ENCODE measurements at places on chromosomes 7 and 10.
A peak's percentile ranks its signal among the peaks of the same experiment; 100 is the strongest.

DNA sequence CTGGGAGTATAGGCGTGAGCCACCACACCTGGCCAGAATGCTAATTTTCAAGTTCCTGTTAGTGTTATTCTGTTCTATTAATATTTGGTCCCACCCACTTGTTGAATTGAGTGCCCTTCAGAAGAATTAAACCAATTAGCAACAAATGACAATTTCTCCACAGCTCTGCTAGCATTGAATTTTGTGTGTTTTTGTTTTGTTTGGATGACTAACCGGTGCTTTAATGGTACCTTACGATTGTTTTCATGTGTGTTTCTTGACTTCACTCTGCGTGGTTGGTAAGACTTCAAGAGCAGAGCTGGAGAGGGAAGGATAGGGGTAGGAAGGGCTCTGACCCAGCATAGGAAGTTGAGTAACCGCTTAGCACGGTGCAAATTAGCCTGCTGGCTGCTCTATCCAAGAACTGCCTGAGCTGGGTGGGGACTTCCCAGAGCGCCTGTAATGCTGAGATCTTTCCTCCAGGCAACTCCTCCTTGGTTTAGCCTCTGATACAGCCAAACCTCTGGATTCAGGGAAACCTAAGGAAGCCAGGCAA is 4.6 kb downstream of the ARPC1B start:
- DNase-seq, result peak; percentile 88

DNA sequence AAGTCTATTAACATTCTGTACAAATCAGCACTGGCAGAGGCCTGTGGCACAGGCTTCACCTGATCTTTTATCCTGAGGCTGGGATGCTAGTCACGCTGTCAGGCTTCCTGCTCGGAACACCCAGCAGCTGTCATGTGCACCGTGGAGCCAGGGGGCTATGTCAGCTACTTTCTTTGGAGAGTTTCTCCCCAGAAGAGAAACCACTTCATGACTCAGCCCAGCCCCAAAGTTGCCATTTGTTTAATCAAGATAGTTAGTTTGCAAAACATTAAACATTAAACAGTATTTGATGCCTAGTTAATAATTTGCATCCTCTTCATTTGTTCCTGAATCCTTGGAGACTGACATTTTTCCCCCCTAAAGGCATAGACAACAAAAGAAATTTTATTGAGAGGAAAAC is at the start of gene HABP2:
Gene HABP2, plus strand, starts transcription at position 353 of the 400 bp plus-strand sequence. CDS start 69 bp downstream, outside the sequence.
- no peak for DNase-seq

DNA sequence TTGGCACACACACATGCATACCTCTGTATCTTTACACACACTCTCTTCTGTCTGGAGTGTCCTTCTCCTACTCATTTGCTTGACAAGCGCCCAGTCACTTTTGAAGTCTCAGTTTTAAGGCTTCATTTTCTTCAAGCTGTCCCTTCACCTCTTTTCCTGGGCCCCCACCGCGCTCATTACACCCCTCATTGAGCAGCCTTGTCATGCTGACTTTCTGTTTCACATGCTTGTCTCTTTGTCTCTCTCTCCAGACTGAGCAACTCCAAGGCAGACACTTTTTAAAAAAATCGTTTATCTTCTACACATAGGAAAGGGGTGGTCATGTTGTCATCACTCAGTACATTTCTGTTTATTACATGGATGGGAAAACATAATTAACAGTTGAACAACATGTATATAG is 225.2 kb upstream of the FZD1 start:
- no peak for DNase-seq

DNA sequence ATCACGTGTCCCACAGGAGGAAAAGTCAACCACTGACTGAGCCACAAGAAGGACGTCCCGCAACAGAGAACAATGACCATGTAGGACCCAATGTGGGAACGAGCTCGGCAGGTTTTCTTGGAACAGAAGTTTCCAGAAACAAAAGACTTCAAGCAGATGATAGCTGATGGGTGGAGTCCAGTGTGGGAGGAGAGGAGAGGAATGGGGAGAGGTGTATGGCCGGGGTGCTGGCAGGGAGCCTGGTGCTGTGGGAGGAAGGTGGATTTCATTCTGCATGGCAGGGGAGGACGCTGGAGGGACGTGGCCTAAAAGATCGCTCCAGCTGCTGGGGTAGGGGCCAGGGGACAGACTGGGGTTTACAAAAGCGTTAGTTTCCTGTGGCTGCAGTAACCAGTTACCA is 48.5 kb upstream of the LMTK2 start:
- DNase-seq, result no peak

DNA sequence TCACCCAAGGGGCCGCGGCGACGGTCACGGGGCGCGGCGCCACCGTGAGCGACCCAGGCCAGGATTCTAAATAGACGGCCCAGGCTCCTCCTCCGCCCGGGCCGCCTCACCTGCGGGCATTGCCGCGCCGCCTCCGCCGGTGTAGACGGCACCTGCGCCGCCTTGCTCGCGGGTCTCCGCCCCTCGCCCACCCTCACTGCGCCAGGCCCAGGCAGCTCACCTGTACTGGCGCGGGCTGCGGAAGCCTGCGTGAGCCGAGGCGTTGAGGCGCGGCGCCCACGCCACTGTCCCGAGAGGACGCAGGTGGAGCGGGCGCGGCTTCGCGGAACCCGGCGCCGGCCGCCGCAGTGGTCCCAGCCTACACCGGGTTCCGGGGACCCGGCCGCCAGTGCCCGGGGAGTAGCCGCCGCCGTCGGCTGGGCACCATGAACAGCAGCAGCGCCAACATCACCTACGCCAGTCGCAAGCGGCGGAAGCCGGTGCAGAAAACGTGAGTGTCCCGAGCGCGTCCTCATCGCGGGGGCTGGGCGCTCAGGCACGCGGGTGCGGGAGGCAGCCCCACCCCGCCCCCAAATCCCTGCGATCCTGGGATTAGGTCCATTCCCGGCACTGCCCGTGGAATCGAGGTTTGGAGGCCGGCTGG is 509 bp downstream of the AHR start:
- DNase-seq, result peak; percentile 58

- no peak for DNase-seq
Observed at GRCh38 chr7:132441935-132442334, 134.3 kb downstream of the PLXNA4 start.

- DNase-seq, result no peak
Observed at GRCh38 chr10:133024704-133025557, 62.8 kb upstream of the ADGRA1 start.

DNA sequence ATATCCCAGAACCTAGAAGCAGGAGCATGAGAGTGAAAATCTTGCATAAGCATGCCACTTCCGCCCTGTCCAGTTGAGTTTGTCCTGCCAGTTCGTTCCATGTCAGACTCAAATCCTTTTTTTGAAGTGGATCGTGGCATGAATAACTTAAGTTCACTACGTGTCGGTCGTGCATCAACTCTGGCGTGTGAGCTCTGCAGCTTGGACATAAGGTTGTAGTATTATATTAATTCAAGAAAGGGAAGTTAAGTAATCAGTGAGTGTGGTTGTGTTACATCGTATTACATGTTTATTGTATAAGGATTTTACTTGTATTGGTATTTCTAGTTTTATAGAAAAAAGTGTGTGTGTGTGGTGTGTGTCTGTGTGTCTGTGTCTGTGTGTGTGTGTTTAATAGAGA is 23.0 kb downstream of the CDC123 start:
- no peak for DNase-seq

DNA sequence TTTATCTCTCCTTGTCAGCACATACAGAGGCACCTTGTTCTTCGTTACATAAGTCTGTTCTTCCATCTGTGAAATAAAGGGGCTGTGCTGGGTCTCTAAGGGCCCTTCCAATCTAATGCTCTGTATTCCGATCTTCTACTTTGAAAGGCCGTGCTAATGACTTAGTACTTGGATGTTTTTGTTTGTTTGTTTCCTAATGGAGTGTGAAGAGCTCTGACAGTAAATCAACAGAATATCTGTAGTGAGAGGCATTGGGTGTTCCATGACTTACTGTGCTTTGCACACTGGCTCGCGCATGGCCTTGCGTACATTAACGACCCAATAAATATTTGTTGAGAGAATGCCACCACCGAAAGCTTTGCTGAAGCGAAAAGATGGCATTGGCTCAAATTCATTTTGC is 162.1 kb downstream of the CHN2 start:
- DNase-seq, result no peak

GRCh38 chr10:46264737-46265368 is 21.9 kb upstream of the ANTXRL start:
- no peak for DNase-seq

DNA sequence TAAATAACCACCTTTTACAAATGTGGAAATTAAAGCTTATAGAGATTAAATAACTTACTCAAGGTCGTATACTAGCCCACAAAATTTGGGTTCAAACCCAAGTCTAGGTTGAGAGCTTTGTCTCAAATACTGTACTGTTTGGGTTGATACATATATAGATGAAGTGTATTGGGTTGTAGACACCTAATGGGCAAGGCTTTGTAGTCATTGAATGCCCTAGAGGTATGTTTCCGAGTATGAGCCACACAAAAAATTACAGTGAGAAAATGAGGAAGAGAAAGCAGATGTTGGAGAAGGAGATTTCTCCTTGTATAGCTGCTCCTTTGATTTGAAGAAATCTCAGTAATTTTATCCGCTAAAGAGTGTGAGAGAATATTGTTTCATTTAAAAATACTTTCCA is 60.6 kb downstream of the C1GALT1 start:
- no peak for DNase-seq

- no peak for DNase-seq
Observed at GRCh38 chr7:37724732-37725131, 41.2 kb downstream of the GPR141 start.

DNA sequence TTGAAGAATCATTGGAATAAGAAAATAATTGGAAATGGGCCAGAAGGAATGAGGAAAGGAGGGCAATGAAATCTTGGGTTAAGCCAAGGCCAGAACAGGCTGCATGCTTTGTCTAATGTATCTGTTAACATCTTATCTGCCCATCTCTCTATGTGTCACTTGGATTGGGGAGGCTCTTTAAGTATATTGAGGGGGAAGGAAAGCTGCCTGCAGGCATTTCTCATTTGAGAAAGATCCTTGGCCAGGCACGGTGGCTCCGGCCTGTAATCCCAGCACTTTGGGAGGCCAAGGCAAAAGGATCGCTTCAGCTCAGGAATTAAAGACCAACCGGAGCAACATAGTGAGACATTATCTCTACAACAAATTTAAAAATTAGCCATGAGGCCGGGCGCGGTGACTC is 14.3 kb downstream of the PCBD1 start:
- no peak for DNase-seq

- no peak for DNase-seq
Observed at GRCh38 chr10:31789555-31789954, 139.1 kb downstream of the ARHGAP12 start.

GRCh38 chr10:780536-781524 is 91.4 kb upstream of the DIP2C start:
- DNase-seq, result no peak

DNA sequence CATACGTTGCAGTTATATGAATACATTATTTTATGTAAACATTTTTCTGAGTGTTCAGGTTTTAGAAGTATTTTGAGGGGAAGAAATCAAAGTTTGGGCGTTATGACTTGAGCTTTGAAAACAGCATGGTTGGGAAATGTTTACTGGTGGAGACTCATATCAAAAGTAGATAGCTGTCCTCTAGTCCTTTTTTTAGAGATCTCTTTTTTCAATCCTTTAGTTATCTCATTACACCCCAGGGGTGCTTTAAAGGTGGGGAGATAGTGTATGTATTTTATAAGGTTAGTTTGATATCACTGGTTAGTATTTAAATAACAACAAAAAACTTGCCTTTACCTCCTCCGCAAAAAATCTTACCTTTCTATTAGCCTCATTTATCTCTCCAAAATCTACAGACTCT is 2.3 kb downstream of the DMTF1 start:
- DNase-seq, result no peak

- no peak for DNase-seq
Observed at GRCh38 chr7:123657304-123657685, 1.6 kb downstream of the LMOD2 start.

GRCh38 chr10:54799506-54799905 is 1.5 kb downstream of the PCDH15 start:
- DNase-seq, result no peak

GRCh38 chr7:22653951-22654350 is 73.0 kb upstream of the IL6 start:
- no peak for DNase-seq

DNA sequence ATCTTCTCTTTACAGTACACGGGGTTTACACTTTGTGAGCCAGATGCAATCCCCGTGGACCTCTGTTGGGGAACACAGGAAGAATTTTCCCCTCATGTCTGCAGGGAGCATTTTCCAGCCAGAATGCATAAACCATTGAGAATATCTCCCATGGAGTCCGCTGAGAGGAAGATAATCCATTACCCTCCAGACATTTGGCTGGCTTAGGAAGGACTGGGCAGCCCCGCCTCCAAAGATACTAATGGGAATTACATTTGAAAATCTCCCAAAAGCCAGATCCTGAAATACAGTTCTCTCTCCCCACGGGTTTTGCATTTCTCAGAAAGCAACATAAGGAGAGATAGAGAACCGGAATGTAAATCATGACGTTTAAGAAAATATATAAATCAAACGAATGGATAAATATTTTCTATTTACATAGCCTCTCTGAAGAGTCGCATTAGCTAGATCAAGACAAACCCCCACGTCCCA is 53.5 kb downstream of the TRIL start:
- DNase-seq, result peak; percentile 45

GRCh38 chr7:52962402-52963076 is 72.9 kb upstream of the POM121L12 start:
- DNase-seq, result no peak

DNA sequence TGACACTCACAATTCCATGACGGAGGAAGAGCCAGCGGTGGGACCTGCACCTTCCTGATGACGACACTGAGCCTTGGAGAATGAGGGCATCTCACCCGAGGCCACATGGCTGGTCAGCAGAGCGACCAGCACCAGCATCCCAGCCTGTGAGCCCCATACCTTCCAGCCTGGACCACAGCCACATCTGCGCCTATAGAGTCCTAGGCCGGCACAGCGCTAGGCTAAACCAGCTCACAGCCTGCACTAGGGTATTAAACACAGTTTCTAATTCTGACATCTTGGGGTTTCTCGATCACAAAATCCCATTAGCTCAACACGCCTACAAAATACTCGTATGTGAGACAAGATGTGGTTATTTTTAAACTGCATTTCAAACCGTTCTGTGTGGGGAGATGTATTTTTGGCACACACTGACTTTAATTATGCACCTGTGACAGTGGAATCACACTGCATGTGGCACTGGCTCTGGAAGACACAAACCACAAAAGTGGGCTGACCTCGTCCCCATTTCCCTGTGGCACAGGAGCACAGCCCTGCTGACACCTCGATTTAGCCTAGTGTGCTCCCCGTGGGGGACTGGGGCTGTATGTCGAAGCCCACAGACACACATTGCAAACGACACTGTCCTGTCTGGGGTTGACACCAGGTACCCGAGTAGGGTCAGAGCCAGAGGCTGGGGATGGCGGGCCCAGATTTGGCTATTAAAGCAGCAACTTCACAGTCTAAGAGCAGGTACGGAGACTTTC is 32.5 kb downstream of the CPXM2 start:
- no peak for DNase-seq
